ENCODE measurements at places on chromosomes 4 and X. TPM values are rescaled to one million over a fixed set of nuclear protein-coding genes. Genes with fewer than 3 reads are reported as not detected.

- H3K4me1 ChIP-seq: peaks cover 14% of the 10 kb centered on the region
- no peaks in the 10 kb centered on the region for H3K27me3 ChIP-seq
- no peak overlapping the region for H3K27ac ChIP-seq
- no peaks in the 10 kb centered on the region for H3K36me3 ChIP-seq
These were observed 169.0 kb downstream of the ZNF330 start for GRCh38 chr4:141389649-141390048.

GRCh38 chr4:184384056-184384809, 90.1 kb downstream of the IRF2 start:
- peaks cover 27% of the 10 kb centered on the region for H3K36me3 ChIP-seq
- H3K4me1 ChIP-seq: no peaks in the 10 kb centered on the region
- H3K27ac ChIP-seq: peak overlapping the region; percentile 79
- DNase-seq: peak; percentile 79
- H3K4me3 ChIP-seq: peak overlapping the region; percentile 11

DNA sequence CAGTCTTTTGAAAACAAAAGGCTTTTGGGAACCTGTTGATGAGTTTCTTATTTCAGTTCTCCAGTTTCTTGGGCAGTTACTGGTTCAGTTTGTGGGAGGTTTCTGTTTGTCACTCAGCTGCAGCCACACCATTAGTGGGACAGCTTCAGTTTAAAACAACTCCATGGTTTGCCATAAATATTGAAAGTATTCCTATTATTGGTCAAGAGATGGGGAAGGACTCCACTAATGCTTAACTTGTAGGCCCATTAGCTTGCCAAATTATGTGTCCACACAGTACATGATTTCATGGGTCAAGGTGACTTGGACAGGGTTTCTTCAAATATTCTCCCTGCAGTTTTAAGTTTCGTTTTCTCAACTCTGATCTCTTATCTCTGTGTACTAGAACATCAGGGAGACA, 15.5 kb upstream of the ASIC5 start:
- no peaks in the 10 kb centered on the region for H3K27me3 ChIP-seq
- H3K4me1 ChIP-seq: no peaks in the 10 kb centered on the region
- no peaks in the 10 kb centered on the region for H3K36me3 ChIP-seq
- no peak overlapping the region for H3K4me3 ChIP-seq
- no peak overlapping the region for H3K27ac ChIP-seq

GRCh38 chr4:62528874-62529273, 1328.7 kb downstream of the ADGRL3 start:
- no peaks in the 10 kb centered on the region for H3K4me1 ChIP-seq
- no peaks in the 10 kb centered on the region for H3K36me3 ChIP-seq
- H3K27ac ChIP-seq: no peak overlapping the region
- no peaks in the 10 kb centered on the region for H3K27me3 ChIP-seq
- H3K4me3 ChIP-seq: no peak overlapping the region
- no peak for DNase-seq

Gene TMPRSS11B
- polyA plus RNA-seq: 1.2 TPM

Gene SNCA
- 3.5 TPM for polyA plus RNA-seq

Gene ARHGEF6
- polyA plus RNA-seq: 3.6 TPM

Gene WDR45
- 49.5 TPM for polyA plus RNA-seq
